ENCODE measurements at places on chromosomes 5 and 9. TPM values are rescaled to one million over a fixed set of nuclear protein-coding genes. Genes with fewer than 3 reads are reported as not detected.
A peak's percentile ranks its signal among the peaks of the same experiment; 100 is the strongest.

Gene RFESD
- 4.0 TPM for total RNA-seq

- DNase-seq, result no peak
Observed at GRCh38 chr9:14288433-14288832, 25.5 kb downstream of the NFIB start.

DNA sequence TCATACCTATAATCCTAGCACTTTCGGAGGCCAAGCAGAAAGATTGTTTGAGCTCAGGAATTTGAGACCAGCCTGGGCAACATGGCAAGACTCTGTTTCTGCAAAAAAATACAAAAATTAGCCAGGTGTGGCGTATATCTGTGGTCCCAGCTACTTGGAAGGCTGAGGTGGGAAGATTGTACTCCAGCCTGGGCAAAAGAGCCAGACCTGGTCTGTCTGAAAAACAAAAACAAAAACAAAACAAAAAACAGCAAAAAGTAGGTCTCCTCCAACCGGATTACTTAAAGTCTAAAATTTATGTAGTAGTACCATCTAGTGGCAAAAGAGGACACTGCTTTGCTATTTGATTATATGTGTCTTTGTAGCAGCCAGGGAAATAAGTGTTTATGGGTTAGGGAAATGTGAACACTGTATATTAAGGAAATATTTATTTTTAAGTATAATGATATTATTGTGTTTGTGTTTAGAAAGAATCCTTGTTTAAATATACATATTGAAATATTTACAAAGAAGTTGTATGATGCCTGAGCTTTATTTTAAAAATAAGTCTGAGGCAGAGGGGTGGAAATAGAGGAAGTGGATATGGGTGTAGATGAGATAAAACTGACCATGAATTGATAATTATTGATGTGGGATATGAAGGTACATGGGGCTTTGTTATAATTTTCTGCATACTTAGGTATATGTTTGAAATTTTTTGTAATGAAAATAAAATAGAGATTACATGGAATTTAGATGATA, 20.0 kb downstream of the APC start:
- peak; percentile 59 for DNase-seq

DNA sequence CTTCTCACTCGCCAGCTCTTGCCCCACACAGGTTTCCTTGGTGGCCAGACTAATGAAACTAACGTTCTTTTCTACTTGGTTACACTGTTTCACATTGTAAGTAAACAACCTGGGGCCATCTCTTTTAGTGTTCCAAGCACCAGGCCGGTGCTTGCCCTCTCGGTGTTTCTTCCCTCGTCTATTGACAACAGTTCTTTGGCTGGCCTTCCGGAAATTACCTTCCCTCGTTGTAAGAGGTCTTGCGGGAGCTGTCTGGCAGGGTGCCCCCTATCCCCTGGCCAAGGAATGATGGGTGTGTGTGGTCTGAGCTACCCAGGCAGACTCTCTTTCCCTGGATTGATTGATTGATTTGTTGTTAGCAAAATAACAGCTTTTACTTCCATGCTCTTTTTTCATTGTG, 918 bp upstream of the MYMK start:
- DNase-seq, result no peak

GRCh38 chr5:139422307-139422893, 16.9 kb downstream of the DNAJC18 start:
- peak; percentile 80 for DNase-seq

Gene INSL4
- not detected for total RNA-seq

- no peak for DNase-seq
Observed at GRCh38 chr5:31173614-31174013, 19.9 kb upstream of the CDH6 start.

Measured in cerebellum (tissue), 4 donors.